ENCODE measurements at places on chromosomes 16 and 17. TPM values are rescaled to one million over a fixed set of nuclear protein-coding genes. Genes with fewer than 3 reads are reported as not detected.

Gene GDPD3
- 9.3 TPM for polyA plus RNA-seq

DNA sequence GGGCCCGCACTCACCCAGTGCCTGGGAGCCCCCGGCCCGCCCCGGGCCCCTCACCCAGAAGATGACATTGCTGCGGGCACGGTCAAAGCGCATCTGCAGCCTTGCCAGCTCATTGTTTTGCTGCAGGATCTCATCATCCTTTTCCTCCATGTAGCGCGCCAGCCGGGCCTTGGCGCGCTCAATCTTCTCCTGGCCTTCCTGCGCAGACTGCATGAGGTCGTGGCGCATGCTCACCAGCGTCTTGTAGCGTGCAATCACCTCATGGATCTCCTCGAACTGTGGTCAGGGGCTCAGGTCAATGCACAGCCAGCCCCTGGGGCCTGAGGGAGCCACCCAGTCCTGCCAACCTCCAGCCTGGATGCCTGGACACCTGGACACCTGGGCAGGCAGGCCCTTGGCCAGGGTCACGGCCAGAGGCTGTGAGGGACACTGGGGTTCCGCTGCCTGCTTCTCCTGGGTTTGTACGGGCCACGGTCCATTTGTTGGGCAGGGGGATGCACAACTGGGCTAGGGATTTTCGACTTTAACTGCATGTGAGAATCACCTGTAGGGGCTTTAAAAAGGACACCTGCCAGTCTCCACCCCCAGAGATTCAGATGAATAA, 9.2 kb downstream of the CCDC42 start:
- no peak for DNase-seq

DNA sequence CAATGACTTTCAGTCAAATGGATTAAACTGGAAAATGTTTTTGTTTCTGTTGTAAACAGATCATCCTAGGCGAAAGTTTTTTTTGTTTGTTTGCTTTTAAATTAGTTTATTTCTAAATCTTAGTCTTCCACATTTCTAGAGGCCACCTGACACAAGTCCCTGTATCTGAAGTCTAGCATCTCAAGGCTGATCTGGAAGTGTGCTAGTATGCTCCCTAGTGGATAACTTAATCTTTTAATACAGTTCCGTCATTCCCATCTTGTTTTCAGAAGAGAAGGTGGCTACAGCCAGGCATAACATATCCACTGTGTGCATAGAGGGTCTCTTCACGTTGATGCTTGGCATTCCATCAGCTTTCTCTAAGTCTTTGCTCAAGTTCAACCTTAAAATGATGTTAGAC, 7.6 kb downstream of the IFT20 start:
- DNase-seq: no peak

DNA sequence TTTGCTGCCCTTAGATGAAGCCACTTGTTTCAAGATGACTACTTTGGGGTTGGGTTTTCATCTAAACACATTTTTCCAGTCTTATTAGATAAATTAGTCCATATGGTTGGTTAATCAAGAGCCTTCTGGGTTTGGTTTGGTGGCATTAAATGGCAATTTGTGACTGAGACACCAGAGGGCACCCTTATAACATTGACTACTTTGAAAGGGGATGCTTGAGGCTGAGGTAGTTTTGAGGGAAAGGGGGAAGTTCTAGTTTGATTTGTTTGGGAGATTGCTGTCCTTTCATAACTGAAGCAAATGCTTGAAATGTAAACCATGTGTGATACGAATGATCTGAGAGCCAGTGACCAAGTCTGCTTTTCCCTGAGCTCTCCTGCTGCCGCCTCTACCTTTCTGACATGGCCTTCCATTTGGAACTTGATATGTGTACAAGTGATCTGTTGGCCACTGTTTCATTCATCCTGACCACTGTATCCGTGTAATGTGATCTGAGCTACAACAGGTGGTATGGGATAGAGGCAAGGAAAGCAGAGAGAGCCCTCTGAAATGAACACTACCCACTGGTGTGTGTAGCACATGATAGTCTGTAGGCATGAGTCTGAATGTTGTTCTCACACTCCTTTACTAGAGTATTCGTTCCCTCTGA, 5.8 kb upstream of the RARA start:
- DNase-seq: peak; percentile 81

DNA sequence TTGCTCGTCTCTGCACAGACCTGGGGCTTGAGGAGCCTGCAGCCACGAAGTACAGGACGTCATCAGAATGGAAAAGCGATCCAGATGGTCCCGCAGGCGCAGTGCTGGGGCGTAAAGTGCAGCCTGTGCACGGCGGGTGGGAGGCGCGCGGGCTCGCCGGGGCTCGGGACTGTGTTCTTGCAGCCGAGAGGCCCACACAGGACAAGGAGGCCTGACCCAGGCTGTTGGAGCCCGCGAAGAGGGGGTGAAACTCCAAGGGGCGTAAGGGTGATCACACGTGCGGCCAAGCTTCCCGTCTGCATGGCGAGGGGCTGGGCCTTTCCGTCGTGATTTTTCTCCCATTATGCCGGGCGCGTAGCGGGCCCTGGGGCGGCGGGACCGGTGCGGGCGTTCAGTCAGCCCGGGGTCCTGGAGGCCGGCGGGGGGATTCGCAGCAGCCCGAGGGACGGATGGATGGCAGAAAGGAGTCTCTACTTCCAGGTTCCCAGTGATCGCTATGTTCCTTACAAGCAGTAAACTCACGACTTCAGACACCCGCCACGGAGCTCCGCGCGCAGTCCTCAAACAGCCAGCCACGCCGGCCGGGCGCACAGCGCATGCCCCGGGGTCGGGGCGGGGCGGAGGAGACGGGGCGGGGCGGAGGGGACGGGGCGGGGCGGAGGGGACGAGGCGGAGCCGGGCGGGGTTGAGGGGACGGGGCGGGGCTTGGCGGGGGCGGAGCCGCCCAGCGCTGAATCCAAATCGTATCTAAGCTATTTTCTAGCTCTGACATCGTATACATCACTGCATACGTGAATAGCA, 141.0 kb upstream of the KCNJ18 start:
- peak; percentile 88 for DNase-seq

DNA sequence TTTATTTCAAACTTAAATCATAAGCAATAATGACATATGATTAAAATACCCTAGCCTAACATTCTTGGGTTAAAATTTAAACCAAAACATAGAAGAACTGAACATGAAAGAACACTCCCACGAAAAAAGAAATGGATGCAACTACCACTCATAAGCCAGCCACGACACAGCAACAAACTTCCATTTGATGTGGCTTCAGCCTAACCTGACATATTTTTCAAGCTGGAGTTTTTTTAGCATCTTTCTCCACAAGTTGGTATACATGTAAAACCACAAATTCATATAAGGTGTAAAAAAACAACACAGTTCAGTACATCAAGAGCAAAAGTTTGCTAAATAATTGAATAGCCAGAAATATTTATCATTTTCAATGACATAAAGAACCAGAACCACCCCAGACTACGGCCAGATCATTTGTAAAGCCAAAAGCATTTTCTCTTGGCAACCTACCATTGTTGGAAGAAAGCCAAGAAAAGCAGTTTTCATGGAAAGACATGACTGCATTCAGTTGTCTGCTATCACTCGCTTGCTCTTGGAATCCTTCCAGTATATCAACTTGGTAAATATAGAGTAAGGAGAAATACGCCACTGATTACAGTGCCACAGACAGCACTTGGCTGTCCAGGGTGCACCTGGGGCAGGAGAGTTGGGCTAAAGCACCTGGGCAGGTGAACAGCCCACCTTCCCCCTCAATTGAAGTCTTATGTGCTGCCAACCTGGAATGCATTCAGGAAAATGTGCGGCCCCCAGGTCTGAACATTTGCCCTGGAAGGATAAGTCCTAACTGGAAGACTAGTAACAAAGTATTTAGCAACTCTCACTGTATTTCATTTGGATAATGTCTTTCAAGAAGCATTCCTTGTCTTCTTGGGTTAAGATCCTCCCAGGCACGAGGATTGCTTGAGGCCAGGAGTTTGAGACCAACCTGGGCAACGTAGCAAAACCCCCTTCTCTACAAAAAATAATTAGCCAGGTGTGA, 60.5 kb downstream of the CREBBP start:
- peak; percentile 80 for DNase-seq

Data from muscle of arm (tissue), 14 donors.